ENCODE measurements at places on chromosomes 11 and 22.
A peak's percentile ranks its signal among the peaks of the same experiment; 100 is the strongest.

GRCh38 chr11:124068601-124069110, 27.5 kb upstream of the OR10G7 start:
- DNase-seq: no peak

GRCh38 chr11:73996161-73996747, 12.6 kb downstream of the UCP3 start:
- no peak for DNase-seq

GRCh38 chr11:32136657-32137056, 45.8 kb downstream of the RCN1 start:
- no peak for DNase-seq

DNA sequence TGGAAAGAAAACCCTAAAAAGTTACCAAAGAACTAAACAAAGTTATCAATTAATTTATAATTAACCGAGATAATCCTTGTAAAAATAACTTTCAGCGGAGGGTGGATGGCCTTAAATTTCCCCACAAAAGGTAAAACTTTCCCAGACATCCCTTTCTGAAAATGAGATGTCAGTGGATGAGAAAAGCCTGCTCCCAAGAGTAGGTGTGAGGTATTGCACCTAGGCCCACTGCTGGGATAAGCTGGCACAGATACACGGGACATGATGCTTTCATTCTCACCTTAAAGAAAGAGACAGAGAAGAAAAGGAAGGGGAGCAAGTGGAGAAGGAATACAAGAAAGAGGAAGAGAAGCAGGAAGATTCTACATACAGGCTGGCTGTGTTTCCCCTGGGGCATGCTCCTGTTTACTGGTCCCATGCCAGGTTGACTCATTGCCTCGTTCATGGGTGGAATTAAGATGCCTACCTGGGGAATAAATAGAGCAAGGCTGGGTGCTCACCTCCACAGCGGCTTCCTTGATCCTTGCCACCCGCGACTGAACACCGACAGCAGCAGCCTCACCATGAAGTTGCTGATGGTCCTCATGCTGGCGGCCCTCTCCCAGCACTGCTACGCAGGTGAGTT, at the start of gene SCGB2A2:
Gene SCGB2A2, plus strand, starts transcription at position 505 of the 625 bp plus-strand sequence. Its CDS starts 59 bp downstream, at position 564.
- peak; percentile 4 for DNase-seq

- DNase-seq: no peak
Observed at GRCh38 chr11:18254781-18255361, 6.4 kb upstream of the SAA2 start.

GRCh38 chr11:394858-395655, 1.0 kb downstream of the PKP3 start:
- no peak for DNase-seq

DNA sequence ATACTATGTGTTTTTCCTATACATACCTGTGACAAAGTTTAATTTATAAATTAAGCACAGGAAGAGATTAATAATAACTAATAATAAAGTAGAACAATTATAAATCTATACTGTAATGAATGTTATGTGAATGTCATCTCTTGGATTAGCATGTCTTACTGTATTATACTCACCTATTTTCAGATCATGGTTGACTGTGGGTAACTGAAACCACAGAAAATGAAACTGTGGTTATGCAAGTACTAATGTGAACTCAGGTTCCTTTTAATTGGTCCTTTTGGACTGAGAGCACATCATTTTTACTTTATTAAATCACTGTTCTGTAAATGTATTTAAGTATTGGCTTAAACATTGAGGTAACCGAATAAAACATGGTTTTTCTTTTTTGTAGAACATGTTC, 108.8 kb downstream of the PPP6R3 start:
- DNase-seq: no peak

GRCh38 chr22:30244066-30244465, 2.5 kb downstream of the LIF start:
- no peak for DNase-seq

DNA sequence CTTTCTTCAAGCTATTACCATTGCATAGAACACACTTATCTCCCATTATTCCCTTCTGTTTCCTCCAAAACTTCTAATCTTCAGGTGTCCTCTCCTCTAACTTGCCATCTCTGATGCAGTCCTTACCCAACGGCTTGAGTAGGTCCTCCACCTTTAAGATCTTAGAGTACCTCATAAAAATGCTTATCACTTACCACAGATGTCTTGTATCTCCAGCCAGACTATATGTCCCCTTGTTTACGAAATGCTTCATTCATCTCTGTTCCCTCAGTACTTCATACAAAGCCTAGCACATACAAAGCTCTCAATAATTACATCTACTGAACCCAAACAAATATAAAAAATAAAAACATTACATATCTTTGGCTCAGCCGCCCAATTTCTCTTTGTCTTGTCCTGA, 49.2 kb downstream of the PAK1 start:
- no peak for DNase-seq

- DNase-seq: peak; percentile 93
Observed at GRCh38 chr11:29282088-29282487, 734.7 kb downstream of the KCNA4 start.

DNA sequence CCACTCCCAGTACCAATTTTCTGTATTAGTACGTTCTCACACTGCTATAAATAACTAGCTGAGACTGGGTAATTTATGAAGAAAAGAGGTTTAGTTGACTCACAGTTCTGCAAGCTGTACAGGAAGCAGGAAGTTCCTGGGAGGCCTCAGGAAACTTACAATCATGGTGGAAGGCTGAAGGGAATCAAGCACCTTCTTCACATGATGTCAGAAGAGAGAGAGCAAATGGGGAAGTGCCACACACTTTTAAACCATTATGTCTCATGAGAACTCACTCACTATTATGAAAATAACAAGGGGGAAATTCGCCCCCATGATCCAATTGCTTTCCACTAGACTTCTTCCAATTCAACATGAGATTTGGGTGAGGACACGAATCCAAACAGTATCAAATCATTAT, 271.4 kb downstream of the ETS1 start:
- no peak for DNase-seq

GRCh38 chr22:18042685-18043084, 18.3 kb upstream of the MICAL3 start:
- DNase-seq: no peak

GRCh38 chr11:47716692-47717091, 1.5 kb upstream of the AGBL2 start:
- no peak for DNase-seq

- DNase-seq: no peak
Observed at GRCh38 chr11:15651816-15652215, 537.1 kb downstream of the INSC start.

DNA sequence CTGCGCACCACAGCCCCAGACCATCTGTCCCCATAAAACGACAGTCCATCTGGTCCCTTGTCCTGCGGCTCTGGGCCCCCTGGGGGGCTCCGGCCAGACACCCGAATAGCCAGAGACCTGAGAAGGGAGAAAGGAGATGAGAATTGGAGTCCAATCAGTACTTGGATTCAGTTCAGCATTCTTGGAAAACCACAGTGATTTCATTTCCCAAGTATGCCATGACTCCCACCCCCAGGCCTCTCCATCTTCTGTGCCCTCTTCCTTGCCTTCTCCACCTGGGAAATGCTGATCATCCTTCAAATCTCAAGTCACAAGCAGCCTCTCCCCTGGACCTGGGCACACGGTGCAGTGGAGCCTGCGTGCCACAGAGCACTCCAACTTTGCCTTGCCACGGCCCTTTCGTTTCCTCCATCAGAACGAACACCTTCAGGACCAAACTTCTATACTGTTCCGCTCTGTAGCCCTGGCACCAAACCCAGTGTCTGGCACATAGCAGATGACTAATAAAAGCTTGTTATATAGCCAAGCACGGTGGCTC, 10.9 kb upstream of the MFNG start:
- peak; percentile 90 for DNase-seq

GRCh38 chr11:9565822-9566560, 7.5 kb upstream of the WEE1 start:
- DNase-seq: peak; percentile 100

- DNase-seq: no peak
Observed at GRCh38 chr11:120261321-120261720, 21.4 kb downstream of the POU2F3 start.

- DNase-seq: no peak
Observed at GRCh38 chr11:121650351-121651256, 197.8 kb upstream of the SORL1-AS1 start.

DNA sequence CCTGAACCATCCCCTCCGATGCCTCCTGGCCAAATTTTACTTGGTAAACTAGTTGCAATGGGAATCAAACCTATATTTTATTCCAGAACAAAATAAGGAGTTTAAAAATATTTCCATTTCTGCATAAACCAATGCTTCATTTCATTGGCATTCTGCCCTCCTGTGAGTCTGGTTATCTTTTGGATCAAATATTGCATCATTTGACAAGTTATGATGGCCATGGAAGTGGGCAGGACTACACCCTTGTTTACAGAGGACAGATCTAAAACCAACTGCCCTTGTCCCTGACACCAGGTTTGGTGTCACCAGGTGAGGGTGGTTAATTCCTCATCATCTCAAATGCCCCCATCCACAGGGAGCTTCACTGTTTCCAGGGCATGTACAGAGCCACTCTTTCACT, 28.2 kb upstream of the E2F8 start:
- DNase-seq: no peak

GRCh38 chr11:15544353-15544752, 429.6 kb downstream of the INSC start:
- no peak for DNase-seq

All from choroid plexus epithelial cell (primary cell).